Cerebellar nuclear complex (tissue), 1 donor: ENCODE measurements at places on chromosomes 2 and 18.

DNA sequence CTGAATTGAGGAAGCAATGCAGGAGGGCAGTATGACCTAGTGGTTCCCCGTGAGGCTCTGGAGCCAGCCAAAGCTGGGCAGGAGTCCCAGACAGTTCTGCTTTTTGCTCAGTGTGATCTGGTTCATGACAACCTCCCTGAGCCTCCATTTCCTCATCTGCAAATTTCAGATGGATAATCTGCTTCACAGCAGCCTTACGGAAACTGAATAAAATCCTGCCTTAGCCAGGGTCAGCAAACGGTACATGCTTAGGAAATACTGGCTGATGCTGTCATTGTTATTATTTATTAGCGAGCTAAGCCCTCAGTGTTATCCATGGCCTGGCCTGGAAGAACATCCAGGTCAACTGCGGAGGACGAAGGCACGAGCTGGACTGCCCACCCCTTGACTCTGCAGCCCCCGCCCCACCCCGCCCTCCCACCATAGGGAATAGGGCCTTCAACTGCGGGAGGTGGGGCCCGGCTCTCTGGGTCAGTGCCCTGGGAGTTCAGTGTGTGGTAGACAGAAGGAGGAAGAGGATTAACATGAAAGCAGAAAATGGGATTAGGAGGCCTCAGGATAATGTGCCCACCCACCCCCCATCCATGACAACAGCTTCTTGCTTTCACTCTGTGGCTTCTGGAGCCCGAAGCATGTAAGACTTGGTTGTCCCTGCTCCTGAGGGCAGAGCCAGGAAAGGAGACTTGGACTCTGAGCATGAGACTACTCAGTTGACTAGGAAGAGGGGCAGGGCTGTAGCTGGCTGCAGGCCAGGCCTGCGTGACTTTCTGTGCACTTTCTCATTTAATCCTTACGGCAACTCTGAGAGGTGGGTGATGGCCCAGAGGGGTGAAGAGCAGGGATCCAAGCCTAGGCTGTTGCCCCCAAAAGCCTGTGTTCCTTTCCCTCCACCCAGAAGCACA, 13.1 kb downstream of the PKDCC start:
- no peak for DNase-seq

DNA sequence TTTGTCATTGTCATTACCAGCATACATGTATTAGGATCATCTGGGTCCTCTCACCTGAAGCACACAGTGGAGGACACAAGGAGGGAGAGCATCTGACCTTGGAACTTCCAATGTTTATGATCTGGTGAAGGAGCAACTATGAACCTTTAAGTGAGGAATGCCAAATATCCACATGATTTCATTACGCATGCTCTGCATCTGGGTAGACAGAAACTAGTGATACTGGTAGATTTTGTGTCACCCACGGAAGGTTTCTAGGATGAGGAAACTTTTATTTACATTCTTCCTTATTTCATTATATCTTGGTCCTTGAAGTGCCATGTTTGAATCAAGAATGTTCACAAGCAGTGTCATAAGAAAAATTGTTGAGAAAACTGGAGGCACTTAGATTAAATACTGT, 32.1 kb downstream of the SPC25 start:
- no peak for DNase-seq

DNA sequence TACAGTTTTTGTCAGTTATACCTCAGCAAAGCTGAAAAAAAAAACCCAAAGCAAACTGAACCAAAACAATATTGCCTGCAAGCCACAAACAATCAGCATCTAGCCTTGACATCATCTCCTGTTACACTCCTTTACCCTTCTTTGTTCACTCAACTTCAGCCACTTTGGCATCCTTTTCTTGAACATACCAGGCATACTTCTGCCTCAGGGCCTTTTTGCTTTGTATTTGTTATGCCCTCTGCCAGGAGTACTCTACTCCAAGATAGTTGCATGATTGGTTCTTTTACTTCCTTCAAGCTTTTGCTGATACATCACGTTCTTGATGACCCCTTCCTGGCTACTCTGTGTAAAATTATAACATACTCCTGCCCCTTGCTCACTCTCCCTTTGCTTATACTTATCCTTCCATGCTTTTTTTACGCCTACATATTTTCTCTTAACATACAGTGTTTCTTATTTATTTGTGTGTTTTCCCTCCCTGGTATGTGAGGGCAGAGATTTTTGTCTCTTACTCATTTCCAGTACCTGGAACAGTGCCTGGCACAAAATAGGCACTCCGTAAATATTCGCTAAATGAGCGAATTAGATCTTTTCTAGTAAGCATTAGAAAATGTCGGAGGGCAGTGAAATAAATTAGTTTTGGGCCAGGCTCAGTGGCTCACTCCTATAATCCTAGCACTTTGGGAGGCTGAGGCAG, 12.7 kb downstream of the ABI2 start:
- DNase-seq: no peak

GRCh38 chr2:14180333-14180732, 452.2 kb upstream of the LRATD1 start:
- no peak for DNase-seq

DNA sequence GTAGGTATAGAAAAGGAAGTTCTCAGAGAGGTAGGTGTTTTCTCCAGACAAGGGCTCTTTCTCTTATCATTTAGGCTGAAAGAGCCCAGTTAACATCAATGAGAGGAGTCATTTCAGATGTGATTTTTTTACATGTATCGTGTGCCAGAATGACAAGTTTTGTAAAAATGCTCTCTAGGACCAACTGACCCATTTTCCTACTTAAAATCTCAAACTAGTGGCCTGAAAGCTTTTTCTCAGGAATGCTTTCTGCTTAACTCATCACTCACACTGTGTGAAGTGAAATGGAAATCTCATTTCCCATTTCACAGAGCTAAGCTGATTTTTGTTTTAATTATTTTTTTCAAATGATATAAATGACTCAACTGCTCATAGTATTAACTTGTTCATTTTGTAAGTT, 128.7 kb upstream of the CYP26B1 start:
- no peak for DNase-seq

DNA sequence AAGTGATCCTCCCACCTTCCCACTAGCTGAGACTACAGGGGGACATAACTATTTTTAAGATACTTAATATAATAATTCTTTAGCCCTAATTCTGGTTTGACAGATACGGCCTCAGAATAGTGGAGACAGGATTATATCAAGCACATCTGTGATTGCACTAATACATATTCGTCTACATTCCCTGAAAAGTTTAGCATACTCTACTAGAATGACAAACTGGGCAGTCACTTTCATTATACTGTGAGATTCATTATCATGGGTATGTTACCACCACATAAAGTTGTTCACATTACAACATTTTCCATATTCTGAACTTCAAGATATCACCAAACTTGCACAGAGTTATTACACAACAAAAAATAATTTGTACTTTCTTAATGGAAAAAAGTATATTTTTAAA, 11.0 kb downstream of the FAM210A start:
- no peak for DNase-seq

DNA sequence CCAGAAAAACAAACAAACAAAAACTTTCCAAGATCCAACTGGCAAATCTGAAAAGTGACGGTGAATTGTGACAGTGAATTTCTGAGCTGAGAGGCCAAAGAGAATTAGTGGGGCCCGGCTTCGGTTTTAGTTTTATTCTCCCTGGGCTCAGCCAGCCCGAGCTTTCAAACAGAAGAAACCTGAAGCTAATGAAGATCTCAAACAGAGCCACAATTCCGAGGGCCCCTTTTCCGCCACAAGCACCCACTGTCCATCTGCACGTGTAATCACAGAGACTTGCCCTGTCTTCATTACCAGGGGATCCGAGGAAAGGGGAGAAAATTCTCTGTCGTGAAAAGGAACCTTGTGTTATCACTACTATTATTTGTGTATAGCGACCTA, 4.2 kb upstream of the ONECUT2 start:
- no peak for DNase-seq

DNA sequence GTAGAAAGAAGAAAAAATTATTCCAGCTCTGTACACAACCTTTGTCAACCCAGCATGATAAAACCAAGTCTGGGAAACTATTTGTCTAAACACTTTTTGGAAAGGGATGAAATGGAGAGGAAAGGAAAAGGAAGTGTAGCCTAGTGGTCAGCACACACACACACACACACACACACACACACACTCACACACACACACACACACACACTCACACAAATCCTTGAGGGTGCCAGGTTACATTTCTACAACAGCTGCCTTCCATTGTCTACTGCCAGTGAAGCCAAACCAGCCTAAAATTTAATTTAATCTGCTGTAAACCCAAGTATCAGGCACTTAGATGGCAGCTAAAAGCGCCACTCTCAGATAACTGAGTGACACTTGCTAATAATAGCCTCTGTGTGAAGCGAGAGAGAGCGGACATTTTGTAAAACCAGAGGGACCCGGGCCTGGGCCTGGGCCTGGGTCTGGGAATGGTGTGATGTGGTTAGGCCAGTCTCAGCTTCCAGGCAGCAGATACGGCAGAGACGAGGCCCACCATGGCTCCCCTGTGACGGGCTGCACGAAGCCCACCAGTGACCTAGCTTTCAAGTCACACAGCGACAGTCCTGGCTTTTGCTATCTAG, 32.4 kb downstream of the BCL11A start:
- DNase-seq: no peak

- DNase-seq: no peak
Observed at GRCh38 chr2:76270096-76270710, 559.5 kb upstream of the GCFC2 start.

DNA sequence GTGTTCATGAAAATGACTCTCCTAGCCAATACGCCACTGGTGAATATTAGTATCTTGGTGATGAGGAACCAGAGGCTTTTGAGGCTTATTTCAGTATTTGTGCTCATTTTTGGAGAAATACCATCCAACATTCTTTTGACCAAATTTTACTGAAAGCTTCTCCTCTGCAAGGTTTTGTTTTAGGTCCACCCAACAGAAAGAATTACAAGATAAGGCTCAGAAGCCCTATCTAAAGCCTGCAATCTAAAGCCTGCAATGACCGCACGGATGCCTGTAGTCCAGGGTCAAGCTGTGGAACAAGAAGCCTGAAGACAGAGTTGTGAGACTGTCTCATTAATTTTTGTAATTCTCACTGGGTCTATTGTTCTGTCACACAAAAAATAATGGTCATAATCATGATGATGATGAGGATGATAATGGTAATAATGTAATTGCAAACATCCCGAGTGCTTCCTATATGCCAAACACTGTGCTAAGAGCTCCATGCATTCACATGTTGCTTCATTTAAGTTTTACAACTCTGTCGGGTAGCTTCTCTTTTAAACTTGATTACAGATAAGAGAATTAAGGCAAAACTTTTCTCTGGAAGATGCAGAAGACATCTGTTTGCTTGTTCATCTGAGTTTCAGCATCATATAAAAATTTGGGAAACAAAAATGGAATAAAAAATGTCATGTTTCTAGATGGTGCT, 33.2 kb upstream of the NCOA1 start:
- no peak for DNase-seq

GRCh38 chr2:180664507-180664906, 315.9 kb upstream of the UBE2E3 start:
- no peak for DNase-seq

GRCh38 chr2:100292022-100292580, 30.2 kb downstream of the LONRF2 start:
- no peak for DNase-seq

DNA sequence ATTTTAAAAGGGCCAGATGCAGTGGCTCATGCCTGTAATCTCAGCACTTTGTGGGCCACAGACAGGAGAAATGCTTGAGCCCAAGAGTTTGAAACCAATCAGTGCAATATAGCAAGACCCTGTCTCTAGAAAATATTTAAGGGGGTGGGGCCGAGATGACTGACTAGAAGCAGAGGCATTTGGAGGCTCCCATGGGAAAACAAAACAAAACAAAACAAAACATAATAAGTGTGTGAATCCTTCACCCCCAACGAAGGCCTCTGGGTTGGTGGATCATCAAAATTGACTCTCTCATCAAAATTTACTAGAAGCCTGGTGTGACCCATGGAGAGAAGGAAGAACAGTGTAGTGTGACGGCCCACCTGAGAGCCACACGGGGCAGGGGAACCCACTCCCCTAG, 560.9 kb downstream of the LRP1B start:
- DNase-seq: no peak

DNA sequence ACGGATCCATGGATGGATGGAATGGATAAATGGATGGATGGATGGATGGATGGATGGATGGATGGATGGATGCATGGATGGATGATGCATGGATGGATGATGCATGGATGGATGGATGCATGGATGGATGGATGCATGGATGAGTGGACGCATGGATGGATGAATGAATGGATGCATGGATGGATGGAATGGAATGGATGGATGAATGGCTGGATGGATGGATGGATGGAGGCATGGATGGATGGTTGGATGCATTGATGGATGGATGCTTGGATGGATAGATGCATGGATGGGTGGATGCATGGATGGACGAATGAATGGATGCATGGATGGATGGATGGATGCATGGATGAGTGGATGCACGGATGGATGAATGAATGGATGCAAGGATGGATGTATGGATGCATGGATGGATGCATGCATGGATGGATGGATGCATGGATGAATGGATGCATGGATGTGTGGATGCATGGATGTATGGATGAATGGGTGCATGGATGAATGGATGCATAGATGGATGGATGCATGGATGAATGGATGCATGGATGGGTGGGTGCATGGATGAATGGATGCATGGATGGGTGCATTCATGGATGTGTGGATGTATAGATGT, 209.2 kb downstream of the ALPK2 start:
- no peak for DNase-seq

GRCh38 chr18:72799106-72799505, 68.7 kb downstream of the NETO1 start:
- no peak for DNase-seq

GRCh38 chr2:19829672-19830071, 72.1 kb downstream of the TTC32 start:
- DNase-seq: no peak

- no peak for DNase-seq
Observed at GRCh38 chr2:238304116-238304515, 15.7 kb upstream of the PER2 start.

- DNase-seq: no peak
Observed at GRCh38 chr2:10226038-10226724, 76.5 kb upstream of the HPCAL1 start.

DNA sequence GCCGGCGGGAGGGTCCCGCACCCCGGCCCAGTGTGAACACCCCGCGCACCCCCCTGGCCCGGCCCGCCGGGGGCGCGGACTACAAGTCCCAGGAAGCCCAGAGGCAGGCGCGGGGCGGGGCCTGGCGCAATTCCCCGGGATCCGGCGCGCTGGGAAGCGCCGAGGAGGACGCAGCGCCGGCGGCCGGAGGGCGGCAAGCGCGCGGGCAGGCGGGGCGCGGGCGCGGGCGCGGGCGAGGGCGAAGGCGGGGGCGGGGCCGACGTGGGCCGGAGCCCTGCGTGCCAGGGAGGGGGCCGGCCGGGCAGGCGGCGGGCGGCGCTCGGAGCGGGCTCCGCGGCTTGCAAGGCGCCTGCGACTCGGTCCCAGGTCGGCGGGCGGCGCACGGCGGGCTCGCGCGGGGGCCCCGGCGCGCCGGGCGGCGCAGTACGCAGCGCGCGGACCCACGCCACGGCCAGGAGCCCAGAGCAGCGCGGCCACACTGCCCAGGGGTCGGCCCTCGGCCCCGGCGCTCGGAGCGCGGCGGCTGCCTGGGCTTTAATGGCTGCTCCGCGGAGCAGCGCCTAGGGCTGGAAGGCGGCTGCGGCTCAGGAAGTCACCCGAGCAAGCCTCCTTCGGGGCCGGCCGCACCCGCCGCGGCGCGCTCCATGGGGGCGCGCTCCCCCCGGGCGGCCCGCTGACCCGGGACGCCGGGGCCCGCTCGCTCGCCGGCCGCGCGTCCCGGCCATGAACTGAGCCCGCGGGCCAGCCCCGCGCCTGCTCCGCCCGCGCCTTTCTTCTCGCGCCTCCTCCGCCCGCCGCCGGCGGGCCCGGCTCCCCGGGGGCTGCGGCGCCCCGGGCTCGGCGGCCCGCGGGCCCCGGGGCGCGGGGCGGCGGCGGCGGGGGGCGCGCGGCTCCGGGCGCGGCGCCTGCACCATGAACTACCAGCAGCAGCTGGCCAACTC, at the start of gene AGAP1:
AGAP1 (plus strand) TSS at position 269 of the 941 bp plus-strand sequence.
- DNase-seq: peak; percentile 63
